Stimulated activated CD8-positive, alpha-beta memory T cell treated with anti-CD3 and anti-CD28 coated beads, Interleukin-7, amount 100 ng/mL, for 1 hour (primary cell): ENCODE measurements at places on chromosomes 6 and 20.

- DNase-seq, result no peak
Observed at GRCh38 chr6:131641554-131641953, 4.5 kb downstream of the ENPP3 start.

DNA sequence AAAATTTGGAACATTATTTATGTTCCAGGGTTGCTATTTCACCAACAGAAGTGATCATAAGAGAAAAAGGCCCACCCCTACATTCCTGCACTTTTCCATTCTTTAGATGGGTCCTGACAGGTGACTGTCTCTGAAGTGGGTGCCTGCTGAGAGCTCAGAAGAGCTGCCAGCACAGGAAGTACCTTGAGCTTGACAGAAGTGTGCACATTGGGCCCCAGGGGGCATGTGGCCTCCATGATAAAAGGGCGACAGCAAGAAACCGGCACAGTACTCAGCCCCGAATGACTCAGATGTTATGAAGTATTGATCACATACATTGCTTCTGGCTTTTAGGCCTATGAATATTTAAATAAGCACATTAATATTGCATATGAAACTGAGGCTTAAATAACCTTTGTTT is 150.4 kb downstream of the PCSK2 start:
- DNase-seq, result no peak

DNA sequence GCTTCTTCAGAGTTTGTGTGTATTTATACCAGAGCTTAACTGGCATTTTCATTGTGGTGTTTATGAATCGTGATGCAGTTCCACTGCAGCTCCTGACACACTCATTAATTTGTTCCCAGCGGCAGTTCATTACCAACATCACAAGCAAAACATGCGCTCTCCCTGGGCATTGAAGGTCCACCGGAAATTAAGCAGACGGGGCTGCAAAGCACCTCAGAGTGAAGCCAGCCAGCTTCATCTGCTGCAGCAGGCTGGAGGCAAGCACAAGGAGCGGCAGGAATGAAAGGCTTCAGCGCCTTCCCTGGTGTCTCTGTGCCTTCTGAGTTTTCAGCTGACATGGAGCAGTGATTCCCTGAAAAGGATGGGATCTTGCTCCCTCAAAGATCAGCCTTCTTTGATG is 246.0 kb upstream of the SPTLC3 start:
- DNase-seq, result no peak

DNA sequence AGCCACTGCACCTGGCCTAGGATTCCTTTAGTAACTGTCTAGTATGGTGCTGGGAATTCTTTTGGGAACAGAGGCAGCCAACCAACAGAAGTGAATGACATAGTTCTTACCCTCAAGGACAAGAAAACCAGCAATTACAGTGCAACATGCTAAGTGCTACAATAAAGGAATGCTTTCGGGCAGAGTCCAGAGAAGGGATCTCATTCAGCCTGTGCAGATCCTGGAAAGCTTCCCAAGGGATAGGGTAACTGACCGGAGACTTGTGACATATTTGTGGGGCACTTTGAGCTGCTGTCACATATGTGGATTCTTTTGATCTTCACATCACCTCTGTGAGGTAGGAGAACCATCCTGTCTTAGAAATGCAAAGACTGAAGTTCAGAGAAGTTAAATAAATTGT is 46.8 kb downstream of the C6orf15 start:
- DNase-seq, result no peak

- no peak for DNase-seq
Observed at GRCh38 chr6:75794954-75795739, 46.1 kb downstream of the MYO6 start.
